Activated T-helper 2 cell treated with anti-CD3 and anti-CD28 coated beads, Interferon-gamma antibody, Interleukin-2, Interleukin-4, amounts not matched to agents 10 μg/mL and 5 μg/mL and 100 μg/mL, durations not matched to agents 14 hours and 24 hours and 36 hours (primary cell): ENCODE measurements at places on chromosomes 5 and 9. TPM values are rescaled to one million over a fixed set of nuclear protein-coding genes. Genes with fewer than 3 reads are reported as not detected.

The HNRNPAB gene
- total RNA-seq, result 393 and 403 TPM in 2 replicates

GRCh38 chr5:135569755-135570452, 8.9 kb downstream of the CXCL14 start:
- no peak for DNase-seq

DNA sequence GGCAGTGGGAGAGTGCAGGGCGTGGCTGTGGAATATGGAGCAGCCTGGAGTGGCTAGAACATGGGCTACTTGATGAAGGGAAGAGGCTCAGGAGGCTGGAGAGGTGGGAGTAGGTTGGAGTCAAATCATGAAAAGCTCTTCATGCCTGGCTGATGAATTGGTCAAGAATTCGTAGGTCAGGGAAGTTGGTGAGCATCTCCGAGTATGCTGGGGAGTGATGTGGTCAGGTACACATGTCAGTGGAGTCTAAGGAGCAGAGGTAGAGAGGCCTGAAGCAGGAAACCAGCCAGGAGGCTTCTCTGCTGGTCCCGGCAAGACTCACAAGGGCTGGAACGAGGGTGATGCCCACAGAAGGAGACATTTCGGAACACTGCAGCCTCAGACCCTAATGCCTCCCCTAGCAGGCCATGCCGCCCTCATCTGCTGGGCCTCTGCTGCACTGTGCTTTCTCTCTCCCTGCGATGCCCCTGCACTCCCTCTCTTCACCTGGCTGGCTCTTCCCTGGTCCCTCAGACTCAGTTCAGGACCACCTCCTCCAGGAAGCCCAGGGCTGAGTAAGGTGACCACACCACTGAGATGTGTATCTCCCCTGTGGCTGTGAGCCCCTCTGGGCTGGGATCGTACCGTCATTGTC, 33.6 kb downstream of the TMOD1 start:
- DNase-seq, result no peak

The WDR31 gene
- total RNA-seq, result 1.9 and 2.1 TPM in 2 replicates

DNA sequence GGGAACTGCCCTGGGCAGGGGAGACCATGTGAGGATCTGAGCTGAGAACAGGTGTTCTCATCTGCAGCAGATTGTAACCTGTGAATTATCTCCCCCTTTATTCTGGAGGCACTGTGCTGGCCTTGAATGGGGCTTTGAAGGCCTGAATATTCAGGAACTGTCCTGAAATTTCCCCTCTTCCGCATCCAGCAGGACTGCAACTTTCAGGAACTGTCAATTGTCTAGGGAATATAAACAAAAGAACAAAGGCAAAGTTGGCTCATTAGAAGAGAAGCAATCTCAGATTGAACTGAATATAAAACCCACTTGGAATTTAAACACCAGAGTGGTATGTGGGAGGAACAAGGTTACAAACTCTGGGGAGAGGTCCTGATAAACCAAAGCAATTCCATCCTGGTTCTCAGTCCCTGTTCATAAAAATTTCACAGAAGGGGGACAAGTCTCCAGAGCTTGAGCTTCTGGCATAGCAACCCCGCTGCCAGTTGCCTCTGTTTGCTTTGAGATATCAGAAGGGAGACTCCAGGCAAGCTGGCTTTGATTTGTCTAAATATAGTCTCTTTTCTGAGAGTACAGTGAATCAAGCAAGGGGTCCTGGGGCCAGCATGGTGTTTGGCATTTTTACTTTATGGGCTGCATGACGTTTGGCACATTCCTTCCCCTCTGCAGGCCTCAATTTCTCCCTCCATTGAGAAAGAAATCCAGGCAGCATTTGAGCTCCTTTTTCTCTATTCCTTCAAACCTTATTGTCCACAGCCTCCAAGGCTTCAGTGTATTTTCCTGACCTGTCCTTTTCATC, 47.5 kb downstream of the ADRB2 start:
- no peak for DNase-seq

- no peak for DNase-seq
These were observed 2.8 kb downstream of the LCN15 start for GRCh38 chr9:136761545-136761981.

The CCDC171 gene
- total RNA-seq, result 1.8 and 2.0 TPM in 2 replicates

The NME5 gene
- not detected in 2 replicates for total RNA-seq

The SLC12A2 gene
- 19.7 and 21.9 TPM in 2 replicates for total RNA-seq

- no peak for DNase-seq
These were observed 257.1 kb upstream of the MAP3K1 start for GRCh38 chr5:56558131-56558745.

The NIPAL4 gene
- 1.9 and 2.1 TPM in 2 replicates for total RNA-seq

DNA sequence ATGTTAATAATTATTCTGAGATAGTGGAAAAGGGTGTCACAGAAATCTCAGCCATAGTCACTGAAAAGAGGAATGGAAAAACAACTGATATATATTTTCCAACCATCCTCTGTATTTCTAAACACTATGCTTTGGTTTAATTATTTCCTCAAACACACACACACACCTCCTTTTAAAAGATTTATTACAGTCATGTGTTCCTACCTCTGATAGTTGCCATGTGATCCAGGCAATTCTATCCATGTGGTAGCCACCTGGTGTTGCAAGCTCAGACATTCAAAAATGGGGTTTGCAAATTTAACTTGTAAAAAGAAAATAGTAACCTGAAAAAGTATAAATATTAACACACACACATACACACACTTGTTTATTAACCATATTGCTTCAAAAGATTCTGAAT, 40.0 kb upstream of the CCNG1 start:
- DNase-seq, result no peak

DNA sequence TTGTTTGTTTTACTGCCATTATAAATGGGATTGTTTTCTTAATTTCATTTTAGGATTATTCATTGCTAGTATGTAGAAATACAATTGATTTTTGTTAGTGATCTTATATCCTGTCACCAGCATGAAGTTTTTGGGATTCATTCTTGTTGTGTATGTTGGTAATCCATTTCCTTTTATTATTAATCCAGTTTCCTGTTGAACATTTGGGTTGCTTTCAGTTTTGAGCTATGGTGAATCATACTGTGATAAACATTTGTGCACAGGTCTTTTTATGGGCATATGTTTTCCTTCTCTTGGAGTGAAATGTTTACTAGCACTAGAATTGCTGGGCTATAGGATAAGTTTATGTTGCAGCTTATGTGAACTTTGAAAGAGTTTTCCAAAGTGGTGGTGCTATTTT, 69.6 kb downstream of the MAN2A1 start:
- DNase-seq, result no peak

DNA sequence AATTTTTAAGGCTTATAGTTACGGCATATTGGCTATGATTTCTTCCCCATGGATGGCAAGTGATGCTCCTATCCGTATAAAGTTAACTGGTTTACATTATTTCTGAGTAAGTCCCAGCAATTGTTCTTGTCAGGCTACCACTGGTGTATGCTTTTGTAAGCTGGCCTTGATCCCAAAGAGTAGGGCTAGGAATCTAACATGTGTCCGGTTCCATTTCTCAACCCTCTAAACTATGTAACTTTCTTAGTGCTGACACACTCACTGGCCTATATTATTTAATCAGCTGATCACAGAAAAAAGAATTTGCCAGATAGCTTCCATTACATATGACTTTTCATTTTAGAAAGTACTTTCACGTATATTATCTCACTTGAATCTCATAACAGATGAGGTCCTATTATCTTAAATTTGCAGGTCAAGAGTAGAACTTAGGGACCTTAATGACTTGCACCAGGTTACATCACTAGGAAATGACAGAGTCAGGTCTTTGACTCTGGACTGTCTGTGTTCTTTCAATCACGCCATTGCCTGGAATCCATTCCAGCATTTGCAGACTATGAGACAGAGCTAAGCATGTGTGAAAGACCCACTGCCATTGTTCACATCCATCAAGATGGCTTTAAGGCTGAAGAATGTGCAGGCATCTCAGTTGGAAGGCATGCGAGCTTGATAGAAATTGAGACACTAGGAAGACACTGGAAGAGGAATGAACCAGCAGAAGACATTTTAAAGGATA, 362.9 kb downstream of the ARRDC3 start:
- no peak for DNase-seq

The GLRA1 gene
- total RNA-seq, result not detected in 2 replicates

DNA sequence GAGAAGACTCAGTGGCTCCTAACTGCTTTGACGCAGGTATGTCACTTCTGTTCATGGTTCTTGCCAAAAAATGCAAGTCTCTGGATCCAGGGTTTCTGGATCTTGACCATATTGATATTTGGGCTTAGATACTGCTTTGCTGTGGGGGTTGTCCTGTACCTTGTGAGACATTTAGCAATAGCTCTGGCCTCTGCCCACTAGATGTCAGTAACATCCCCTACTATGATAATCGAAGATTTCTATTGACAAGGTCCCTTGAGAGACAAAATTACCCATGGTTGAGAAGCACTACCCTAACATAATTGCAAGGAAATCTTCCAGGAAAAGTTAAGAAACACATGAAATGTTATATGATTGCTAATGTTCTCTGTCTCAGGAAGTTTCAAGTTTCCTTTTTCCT, 285.4 kb downstream of the TMEM232 start:
- DNase-seq, result no peak
